ENCODE measurements at places on chromosomes 2 and 18.

DNA sequence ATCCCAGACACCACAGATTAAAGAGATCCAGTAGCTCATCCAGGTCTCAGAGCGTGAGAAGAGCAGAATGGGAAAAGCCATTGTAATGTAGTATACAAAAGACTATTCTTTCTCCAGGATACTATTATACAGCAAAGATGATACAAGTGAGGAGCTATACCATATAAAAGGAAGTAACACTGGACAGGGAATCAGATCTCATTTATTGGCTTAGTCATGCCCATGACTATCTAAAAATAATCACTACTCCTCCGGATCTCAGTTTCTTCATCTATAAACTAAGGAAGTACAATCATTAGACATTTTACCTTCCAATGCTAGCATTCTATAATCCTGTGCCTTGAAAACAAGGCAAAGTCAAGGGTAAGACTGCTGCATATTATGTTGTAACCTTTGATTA lies 19.4 kb downstream of the KRCC1 start:
- DNase-seq = no peak

- no peak for DNase-seq
Measured at GRCh38 chr2:134078354-134078753, 175.5 kb upstream of the MGAT5 start.

GRCh38 chr18:3836483-3837335 lies 386.7 kb downstream of the TGIF1 start:
- DNase-seq = no peak

GRCh38 chr2:216082805-216083204 lies 1.1 kb downstream of the TMEM169 start:
- DNase-seq = no peak

DNA sequence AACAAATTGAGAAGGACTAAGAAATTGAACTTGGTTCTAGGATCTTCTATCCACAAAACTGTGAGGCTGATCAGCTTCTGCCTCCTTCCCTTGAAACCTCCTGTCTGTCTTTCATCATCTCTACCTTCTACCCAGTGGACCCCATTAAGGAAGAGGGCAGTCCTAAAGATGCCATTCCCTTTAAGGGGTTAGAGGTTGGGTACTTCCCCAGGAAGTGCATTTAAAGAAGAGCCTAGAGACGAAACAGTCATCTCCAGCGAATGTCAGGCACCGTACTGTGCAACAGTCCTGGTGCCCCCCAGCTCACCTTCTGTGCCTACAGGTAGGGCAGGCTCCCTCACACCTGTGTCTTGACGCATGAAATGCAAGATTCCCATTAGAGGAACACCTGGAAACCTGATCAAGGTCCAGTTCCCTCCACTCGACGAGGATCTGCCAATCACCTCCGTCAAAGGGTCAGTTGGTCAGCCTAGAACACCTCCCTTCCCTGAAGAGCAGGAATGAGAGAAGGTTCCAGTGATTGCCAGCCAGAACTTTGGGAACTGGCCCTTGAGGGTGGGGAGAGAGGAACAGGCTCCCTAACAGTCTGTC lies 20.9 kb downstream of the LOXHD1 start:
- peak; percentile 15 for DNase-seq

DNA sequence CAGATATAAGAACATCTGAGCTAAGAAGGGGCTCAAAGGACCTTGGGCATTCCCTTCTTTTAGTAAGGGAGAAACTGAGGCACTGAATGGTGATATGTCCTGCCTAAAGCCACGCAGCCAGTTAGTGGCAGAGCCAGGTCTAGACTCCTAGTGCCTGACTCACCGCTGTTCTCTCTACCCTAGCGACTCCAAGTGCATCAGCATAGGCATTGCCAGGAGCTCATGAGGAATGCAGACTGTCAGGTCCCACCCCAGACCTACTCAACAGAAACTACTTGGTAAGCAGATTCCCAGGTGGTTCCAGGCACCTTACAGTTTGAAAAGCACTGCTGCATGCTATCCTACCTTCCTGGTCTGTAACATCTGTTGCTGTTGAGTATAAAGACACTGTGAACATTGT lies 158.9 kb downstream of the MSH2 start:
- DNase-seq = no peak

DNA sequence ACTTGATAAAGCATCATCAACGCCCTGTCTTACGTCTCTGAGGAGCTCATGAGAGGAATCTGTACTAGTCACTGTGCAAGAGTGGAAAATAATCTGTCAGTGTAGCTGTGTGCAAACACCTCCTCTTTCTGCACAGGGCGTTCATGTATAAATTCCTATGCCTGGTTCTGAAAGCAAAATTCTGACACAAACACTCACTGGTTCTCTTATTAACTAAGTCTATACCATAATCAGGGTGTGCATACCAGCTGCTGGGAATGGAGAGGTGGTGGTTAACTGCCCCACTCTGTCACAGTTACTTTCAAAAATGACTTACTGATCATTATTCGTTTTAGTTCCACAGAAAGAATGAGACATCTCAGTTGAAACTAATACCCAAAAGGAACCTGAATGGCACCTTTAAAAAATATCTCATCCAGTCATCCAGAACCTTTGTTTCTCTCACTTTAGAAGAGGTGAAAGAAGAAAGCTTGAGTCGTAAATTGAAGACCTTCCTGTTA lies 35.7 kb downstream of the STK39 start:
- DNase-seq = no peak

DNA sequence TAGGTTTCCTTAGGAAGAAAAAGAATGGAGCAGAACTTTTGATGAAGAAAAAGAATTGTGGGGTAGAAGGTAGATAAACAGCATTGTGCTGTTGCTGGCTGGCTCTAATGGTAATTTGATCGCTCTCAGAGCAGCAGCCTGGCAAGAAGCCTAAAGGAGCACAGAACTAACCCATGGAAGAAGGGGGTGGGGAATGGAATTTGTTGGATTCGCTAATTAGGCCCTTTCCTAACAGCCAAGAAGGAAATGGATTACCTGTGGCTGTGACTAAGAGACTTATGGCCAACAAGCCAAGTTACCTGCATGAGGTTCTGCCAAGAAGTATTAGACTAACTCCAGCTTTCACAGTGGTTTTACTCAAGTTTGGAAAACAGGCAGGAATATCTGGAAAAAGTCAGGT lies 210.6 kb downstream of the IKZF2 start:
- DNase-seq = no peak

DNA sequence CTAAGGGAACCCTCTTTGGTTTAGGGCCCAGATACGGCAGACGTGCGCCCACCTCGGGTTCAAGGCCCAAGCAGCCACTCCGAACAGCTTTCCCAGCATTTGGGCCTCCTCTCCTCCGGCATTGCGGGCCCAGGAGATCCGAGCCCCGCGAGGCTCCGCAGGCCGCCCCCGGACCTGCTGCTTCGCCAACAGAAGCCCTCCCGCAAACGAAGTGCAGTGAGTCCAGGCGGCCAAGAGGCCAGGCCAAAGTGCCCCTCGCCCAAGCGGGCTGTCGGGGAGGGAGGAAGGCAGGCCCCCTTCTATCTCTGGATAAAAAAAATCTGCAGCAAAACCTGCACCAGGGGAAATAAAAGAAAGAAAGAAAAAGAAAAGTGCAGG lies 6.0 kb downstream of the EN1 start:
- no peak for DNase-seq

GRCh38 chr2:215920244-215921100 lies 92.9 kb downstream of the MREG start:
- DNase-seq = peak; percentile 73

DNA sequence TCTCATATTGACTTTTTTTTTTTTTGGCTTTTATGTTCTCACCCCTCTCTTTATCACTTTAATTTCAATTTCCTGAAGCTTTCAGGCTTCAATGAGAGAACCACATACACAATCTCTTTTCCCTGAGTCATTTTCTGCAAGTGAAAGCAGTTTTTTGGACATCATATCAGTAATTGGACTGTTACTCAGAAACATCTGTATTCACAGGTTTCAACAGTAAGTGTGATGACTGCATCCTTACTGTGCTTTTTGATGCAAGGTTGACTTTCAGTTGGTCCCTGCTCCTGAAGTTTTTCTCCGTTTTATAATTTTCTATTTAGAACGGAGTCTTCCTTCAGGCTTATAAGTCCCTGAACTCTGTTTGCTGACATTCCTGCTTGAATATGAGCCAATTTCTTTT lies 70.5 kb upstream of the CCBE1 start:
- DNase-seq = no peak

GRCh38 chr2:219356834-219357233 lies 24.3 kb upstream of the RESP18 start:
- no peak for DNase-seq

- no peak for DNase-seq
Measured at GRCh38 chr18:24669502-24669901, 209.1 kb downstream of the HRH4 start.

DNA sequence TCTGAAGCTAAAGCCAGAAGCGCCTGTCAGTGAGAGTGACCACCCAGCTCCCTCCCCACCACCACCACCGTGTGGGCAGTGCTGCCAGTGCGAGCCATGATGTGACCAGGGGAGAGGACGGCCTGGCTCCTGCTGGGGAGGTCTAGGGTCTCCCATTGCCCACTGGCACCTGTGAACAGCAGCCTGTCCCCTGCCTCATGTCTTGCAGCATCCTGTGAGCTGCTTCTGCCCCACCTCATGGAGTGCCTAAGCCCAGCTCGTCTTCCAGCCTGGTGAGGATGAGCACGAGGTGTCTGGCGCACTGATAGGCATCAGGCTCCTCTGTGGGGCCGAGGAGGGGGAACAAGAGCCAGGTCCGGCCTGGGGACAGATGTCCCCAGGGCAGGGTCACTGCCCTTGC lies 61.4 kb downstream of the FAM168B start:
- no peak for DNase-seq

GRCh38 chr2:206218156-206218555 lies 56.3 kb upstream of the ZDBF2 start:
- no peak for DNase-seq

DNA sequence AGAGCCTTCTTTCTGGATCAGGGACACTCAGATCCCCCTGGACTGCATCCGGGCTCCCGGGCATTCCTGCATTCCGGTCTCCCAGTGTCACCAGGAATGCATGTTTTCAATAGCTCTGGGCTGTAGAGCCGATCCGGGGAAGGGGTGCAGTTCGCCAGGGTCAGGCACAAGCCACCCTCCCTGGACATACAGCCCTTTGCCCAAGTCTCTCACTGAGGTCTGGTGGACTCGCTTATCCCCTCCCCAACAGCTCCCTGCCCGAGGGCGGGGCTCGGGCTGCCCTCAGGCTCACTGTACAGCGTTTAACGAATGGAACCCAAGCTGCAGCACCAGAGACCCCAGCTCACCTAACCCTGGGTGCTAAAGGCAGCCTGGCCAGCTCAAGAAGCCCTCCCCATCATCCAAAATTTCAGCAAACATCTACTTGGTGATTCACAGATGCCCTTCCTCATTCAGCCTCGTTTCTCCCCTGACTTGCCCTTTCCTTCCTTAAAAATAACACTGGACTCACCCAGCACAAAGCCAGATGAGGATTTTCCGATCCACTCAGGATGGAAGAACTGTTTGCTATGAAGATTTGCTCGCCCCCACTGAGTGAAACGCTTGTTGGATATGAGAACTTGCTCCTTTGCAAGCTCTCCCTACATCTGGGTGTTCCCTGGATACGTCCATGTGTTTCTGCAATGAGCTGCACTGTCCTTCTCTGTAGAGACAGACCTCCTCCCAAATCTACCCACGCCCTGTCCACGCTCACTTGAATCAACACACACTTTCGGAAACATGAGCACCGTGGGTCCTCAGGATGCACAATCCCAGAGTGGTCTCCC lies 58.1 kb downstream of the PXDN start:
- DNase-seq = no peak

DNA sequence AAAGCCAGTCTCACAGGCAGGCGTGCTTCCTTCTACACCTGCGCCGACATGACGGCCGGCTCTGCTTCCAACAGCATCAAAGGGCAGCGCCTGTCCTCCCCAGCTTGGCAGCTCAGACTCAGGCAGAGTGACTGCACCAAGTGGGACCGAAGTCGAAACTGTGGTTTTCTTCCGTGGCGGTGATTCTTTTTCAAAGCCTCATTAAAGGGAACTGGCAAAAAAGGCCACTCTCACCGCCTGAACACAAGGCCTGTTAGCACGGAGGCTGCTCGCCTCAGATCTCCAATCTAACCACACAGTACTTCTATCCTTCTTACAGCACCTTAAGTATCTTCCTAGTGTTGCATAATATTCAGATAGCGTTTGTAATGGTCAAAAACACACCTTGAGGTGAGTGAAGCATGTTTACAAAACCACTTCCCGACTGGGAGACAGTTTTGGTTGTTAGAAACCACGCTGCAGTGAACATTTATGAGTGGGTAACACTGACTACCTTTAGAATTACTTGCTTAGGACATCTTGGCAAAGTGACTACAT lies 236.4 kb downstream of the HDAC4 start:
- DNase-seq = no peak

DNA sequence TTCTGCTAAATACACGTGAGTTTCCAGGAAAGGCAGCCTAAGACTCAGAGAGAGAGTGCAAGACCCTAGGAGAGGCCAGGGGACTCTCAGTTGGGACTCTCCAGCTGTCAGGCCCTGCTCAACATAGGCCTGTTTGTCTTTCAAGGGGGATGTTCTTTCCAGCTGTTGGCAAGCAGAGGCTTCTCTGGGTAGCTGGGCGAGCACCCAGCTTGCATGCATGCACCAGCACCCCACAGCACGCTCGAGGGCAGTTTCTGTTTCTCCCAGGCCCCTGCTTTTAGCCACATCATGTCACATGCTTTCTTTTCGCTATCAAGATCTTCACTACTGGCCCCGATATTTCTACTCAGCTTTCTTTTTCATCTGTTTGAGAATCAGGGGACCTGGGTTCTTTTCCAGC lies 479.3 kb upstream of the HS6ST1 start:
- DNase-seq = no peak

DNA sequence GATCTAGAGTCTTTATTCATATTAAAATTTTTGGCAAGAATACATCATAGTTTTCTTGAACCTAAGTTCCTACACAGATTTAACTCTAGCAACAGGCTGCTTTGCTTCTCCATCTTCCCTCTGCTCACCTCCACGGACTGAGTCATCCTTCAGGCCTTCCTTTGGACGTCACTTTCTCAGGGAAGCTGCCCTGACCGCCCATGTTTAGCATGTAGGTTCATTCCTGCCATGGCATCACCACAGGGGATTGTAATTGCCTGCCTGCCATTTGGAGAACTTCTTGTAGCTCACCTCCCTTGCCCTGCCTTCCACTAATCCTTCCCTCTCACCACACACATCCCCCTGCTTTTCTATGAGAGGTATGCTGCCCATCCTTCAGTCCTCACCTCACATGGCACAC lies 43.9 kb upstream of the B3GNT2 start:
- DNase-seq = no peak

GRCh38 chr2:120958623-120959366 lies 223.1 kb downstream of the GLI2 start:
- DNase-seq = no peak

- DNase-seq = no peak
Measured at GRCh38 chr18:55402731-55403405, 185.1 kb downstream of the TCF4 start.

- no peak for DNase-seq
Measured at GRCh38 chr18:67117804-67118203, 398.7 kb downstream of the DSEL start.

- DNase-seq = no peak
Measured at GRCh38 chr18:57210107-57210715, 63.3 kb downstream of the BOD1L2 start.

- no peak for DNase-seq
Measured at GRCh38 chr2:222256250-222256649, 42.5 kb downstream of the PAX3 start.

Measured in left forelimb (tissue), 1 donor.